Nephron progenitor cell (in vitro differentiated cells): ENCODE measurements at places on chromosomes 12 and 14.

DNA sequence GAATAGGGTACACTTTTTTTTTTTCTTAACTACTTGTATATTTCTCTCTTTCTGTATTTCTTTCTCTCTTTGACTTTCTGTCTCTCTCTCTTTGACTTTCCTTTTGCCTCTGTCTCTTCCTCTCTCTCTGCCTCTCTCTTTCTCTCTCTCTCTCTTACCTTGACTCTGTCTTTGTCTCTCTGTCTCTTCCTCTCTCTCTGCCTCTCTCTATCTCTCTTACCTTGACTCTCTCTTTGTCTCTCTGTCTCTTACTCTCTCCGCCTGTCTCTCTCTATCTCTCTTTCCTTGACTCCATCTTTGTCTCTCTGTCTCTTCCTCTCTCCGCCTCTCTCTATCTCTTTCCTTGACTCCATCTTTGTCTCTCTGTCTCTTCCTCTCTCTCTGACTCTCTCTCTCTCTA, 62.4 kb upstream of the PRMT8 start:
- no peak for DNase-seq

DNA sequence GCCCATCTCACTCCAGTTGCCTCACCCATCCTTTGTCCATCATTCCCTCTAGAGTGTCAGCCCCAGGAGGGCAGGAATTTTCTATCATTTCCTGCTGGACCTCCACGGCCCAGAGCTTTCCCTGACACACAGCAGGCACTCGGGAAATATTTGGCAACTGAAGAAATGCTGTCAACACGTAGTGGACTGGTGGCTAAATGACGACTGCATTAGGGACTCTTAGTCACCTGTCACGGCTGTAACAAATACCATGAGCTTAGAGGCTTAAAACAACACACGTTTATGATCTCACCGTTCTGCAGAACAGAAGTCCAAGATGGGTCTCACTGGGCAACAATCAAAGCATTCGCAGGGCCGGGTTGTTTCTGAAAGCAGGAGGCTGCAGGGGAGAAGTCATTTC, 91.3 kb downstream of the PHETA1 start:
- DNase-seq: no peak

DNA sequence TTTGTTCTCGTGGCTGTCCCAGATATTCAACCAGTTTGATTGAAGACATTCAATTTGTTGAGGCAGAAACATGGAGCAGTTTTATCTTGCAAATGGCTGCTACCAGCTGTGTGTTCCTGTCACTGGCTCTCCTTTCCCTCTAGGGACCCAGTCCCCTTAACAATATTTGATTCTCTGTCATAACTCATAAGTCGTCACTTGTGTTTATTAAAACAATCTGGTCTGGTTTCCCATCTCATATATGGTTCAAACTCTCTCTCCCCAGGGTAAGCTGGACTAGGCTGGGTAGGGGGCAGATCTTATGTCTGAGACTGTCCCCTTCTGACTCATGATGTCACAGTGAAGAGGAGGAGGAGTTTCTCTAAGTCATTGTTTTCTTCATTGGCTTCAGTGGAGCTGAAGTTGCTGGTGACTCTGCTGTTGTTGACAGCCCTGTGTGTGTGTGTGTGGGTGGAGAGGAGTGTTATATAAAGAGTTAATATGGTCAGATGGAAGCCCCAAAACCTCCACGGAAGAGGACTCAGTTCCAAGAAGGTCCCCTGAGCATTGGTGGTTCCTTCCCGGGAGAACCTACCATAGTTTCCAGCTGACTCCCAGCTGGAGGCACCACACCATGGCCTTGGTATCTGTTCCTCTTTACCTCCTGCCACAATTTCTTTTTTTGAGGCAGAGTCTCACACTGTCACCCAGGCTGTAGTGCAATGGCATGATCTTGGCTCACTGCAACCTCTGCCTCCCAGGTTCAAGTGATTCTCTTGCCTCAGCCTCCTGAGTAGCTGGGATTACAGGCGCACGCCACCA, 16.1 kb upstream of the GNG2 start:
- DNase-seq: no peak

DNA sequence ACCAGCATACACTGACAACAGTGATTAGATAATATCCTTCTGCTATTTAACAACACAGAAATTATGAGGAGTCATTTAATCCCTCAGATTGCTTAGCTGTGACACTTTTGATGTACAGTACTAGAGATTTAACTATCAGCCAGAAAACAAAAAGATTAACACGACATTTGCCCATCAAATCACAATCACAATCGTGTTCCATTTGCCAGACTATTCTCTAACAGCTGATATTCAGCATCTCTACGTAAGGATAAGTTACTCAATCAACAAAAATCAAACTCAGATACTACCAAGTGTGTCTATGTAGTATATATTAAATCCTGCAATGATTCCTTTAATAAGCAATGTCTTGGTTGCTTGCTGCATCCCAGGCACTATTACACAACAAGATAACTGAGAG, 558.7 kb upstream of the USP15 start:
- DNase-seq: no peak

DNA sequence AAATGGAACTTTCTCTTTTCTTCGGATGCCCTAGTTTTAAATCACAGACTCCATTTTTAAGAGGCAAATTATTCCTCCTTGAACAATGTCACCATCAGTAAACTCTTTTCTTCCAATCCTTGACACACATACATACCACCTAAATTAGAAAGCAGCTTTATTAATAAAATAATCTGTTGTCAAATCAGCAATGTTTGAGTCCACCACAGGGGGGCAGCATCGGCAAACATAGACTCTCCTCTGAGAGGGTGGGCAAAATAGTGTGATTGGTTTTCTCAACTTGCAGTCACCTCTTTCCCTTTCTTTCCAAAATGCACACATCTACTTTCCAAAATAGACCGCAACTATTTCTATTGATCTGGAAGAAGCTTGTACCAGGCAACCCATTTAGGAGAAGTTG, 438.4 kb upstream of the OR4E1 start:
- peak; percentile 65 for DNase-seq

GRCh38 chr12:101891462-101891971, 14.1 kb downstream of the DRAM1 start:
- no peak for DNase-seq

GRCh38 chr14:52917735-52918134, 33.1 kb downstream of the FERMT2 start:
- no peak for DNase-seq

DNA sequence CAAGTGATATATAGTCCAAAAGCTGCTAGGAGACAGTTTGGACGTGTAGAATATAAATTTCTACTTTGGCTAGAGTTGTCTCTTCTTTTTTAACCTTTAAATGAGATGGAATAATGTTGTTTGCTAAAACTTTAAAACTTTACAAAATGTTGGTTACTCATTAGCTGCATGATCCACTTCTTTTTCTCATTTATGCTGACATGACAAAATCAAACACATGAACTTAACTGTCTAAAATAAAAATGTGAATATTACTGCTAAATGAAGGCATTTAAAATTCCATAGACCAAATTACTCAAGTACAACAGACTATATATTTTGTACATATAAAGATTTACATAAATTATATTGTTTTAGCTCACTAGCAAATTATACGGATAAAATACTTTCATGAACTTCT, 135.9 kb upstream of the ABCD2 start:
- no peak for DNase-seq

DNA sequence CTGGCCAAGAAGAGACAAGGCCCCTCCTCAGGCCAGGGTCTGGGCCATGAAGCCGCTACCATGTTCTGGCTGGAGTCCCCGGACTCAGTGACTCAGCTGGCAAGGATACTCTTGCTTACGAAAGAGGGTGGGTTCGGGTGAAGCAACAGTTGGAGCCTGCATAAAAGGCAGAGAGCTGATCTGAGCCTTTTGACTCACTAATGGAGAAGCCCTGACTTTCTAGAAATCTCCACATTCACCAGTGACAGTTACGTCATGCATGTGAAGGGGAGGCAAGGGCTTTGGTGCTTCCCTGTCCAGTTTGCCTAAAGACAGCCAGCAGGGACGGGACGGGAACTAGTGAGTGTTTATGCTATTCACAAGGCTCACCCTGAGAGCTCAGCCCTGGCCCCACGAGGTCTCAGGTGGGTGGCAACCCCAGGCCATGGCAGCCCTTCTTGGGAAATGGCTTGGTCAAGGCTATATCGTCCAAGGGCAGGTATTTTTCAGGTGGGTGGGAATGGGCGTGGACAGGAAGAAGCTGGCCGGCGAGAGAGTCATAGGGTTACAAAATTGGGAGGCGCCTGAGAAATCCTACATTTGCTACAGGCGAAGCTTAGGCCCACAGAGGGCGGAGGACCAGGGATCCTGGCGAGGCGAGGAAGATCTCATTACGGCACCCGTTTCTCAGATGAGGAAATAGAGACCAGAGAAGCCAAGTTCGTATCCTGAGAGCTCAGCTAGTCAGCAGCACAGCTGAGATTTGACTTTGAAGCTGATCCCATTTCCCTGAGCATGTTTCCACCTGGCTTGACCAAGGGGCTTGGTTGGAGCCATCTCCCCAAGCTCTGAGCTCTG, 314.6 kb downstream of the BCL11B start:
- no peak for DNase-seq

GRCh38 chr14:83300476-83301064, 1766.9 kb upstream of the SEL1L start:
- no peak for DNase-seq

DNA sequence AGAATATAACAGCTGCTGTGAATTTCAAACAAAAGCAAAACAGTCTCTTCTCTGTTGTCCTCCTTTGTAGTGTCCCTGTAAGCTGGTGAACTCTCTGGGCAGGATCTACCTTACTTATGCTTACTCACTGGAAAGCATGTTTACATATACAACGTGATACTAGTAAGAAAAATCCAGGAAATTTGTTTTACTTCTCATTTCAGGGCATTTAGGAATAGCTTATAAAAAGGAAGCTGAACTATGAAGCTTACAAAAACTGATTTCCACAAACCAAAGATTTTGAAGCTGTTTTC, 311.0 kb downstream of the NOVA1 start:
- no peak for DNase-seq
